ENCODE measurements at places on chromosomes 2 and 18.

- DNase-seq = peak; percentile 80
Measured at GRCh38 chr18:2970344-2970743, 42.6 kb downstream of the LPIN2 start.

- DNase-seq = no peak
Measured at GRCh38 chr2:61493523-61493942, 22.6 kb upstream of the USP34 start.

GRCh38 chr2:167814881-167815718 lies 432.3 kb downstream of the STK39 start:
- peak; percentile 68 for DNase-seq

DNA sequence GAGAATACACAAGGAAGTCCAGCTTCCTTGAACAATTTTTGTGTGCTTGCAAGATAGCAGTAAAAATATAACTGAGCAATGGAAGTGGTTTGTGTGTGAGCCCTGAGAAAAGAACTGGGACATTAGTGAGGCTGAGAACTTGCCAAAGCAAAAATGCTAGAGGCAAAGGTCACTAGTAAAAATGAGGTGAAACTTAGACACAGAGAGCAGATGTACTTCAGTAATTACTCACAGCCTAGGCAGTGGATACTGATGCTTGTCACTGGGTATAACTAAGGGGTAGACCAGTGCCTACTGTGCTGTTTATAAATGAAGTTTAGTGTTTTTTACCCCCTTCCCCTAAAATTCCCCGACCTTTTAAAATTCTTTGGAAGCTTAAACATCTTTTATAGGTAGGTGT lies 450.1 kb downstream of the LPIN1 start:
- no peak for DNase-seq

DNA sequence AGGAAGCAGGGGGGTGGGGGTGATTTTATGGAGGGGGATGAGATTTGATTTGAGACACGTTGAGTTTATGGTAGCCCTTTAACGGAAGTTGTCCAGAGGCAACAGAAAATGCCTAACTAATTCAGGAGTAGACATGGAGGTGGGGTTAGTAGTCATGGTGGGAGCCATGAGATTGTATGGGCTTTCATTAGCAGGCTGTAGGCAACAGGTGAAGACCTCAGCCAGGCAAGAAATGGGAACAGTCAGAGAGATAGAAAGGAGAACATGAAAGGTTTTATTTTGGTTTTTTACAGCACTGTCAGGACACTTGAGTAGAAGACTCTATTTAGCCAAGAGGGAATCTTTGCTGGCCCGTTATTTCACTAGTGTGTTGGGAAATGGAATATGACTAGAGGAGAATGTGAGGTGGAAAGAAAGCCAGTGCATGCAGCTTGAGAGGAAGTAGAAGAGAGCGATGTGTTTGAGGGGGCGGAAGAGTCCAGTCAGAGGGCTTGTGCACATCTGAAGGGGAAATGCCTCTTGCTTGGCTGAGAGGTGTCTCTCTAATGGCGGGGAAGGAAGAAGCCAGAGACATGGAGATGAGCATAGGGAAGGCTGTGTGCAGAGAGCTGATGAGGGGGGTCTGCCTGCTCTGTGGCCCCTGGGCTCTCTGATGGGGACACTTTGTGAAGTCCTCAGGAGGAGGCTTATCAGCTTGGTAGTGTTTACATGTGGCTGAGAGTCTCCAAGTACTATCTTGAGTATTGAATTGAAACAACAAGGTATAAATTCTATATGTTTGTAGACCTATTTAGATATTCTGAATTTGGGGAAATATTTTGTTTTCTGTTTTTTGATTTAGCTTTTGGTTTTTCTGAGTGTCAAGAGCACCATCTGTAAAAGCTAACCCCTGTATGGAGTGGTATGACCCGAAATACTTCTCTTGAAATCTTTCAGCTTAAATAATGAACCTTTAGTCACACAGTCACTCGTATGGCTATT lies 66.9 kb upstream of the ITM2C start:
- DNase-seq = no peak

GRCh38 chr2:60906395-60906794 lies 25.0 kb downstream of the REL start:
- no peak for DNase-seq

DNA sequence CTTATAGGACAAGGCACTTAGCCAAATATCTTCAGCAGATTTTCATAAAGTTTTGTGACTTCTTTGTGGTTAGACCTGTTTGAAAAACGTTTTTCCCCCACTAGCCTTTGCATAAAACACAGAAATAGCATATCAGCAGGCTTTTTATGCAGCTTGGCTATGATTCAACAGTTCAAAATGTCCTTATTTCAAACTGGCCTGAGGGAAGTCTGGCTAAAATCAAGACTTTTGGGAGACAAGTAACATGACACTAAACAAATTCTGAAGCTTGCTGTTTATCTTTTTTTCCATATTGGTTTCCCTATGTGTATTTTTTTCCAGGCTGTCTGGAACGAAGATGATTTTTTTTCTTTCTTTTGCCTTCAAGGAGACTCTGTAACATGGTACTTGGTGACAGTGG lies 95.1 kb upstream of the L3MBTL4 start:
- no peak for DNase-seq

DNA sequence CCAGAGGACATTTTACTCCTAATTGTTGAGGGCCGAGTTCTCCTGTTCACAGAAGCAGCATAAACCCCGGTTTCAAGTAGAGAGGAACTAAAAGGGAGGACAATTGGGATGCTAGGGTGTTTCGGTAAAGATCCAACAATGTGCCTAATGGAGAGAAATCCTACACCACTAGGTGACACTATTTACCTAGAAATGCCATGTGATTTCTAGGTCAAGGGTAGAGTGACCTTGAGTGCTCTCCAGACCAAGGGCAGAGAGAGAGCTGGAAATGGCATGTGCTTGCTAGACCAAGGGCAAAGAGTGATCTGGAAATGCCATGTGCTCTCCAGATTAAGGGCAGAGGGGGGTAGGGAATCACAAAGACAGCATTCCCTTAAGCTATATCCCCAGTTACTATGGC lies 472.0 kb downstream of the DCDC2C start:
- DNase-seq = no peak

DNA sequence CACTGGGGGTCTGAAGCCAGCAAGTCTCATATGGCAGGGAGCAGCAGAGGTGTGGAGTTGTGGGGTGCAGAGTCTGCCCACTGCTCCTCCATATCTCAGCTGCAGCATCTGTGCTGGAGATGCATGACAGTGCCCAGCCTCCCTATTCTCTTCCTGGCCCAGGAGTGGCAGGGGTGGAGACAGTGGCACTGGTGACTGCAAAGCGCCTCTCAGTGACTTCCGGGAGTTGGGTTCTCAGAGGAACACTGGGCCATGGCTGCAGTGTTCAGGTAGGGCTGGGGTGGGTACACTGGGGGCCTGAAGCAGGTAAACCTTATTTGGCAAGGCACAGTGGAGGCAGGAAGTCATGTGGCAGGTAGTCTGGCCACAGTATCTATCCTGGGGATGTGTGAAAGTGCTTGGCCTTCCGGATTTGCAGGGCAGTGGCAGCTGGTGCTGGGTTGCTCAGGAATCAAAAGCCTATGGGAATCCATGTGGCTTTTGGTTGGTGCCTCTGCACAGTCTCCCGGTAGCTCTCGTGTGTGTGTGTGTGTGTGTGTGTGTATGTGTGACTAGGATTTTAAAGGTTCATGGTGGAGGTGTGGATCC lies 60.3 kb upstream of the THUMPD2 start:
- no peak for DNase-seq

- no peak for DNase-seq
Measured at GRCh38 chr2:67018301-67018700, 378.8 kb upstream of the ETAA1 start.
